Right cardiac atrium (tissue), 5 donors: ENCODE measurements at places on chromosomes 5 and 9.

- DNase-seq: no peak
These were observed 406.3 kb downstream of the DMRT2 start for GRCh38 chr9:1456301-1457024.

- DNase-seq: no peak
These were observed 48.9 kb upstream of the CPEB4 start for GRCh38 chr5:173839117-173839713.

DNA sequence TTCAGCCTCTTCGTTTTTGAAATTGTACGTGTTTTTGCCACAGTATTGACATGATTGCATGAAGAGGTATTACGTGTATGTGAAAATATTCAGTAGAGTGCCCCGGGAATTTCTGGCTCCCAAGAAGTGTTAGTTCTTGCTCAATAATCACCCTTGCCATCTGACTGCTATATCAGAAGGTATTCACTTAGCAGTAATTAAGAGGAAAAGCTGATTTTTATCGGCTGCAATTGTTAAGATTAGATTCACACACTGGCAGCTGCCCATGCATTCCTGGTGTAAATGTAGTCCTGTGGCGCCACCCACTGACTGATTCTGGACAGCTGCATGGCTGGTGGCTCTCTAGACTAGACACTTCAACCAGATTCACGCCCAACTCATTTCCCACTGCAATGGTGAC is 440.1 kb upstream of the ADAMTS16 start:
- peak; percentile 58 for DNase-seq

DNA sequence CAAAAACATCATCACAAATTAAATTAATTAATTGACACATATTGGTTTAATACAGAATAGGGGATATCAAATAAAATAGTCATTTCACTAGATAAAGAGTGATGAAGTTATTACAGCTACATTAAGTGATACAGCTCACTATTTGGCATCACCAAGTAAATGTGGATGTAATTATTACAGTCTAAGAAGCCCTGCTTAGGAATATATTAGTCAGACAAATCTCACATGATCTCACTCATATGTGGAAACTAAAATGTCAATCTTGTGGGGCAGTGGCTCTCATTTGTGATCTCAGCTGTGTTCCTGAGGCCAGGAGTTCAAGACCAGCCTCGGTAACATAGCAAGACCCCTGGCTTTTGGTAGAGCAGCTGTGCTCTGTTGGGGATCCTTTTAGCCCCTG is 233.4 kb upstream of the RGMB start:
- DNase-seq: no peak

GRCh38 chr5:39662945-39663344 is 238.2 kb upstream of the DAB2 start:
- DNase-seq: no peak

DNA sequence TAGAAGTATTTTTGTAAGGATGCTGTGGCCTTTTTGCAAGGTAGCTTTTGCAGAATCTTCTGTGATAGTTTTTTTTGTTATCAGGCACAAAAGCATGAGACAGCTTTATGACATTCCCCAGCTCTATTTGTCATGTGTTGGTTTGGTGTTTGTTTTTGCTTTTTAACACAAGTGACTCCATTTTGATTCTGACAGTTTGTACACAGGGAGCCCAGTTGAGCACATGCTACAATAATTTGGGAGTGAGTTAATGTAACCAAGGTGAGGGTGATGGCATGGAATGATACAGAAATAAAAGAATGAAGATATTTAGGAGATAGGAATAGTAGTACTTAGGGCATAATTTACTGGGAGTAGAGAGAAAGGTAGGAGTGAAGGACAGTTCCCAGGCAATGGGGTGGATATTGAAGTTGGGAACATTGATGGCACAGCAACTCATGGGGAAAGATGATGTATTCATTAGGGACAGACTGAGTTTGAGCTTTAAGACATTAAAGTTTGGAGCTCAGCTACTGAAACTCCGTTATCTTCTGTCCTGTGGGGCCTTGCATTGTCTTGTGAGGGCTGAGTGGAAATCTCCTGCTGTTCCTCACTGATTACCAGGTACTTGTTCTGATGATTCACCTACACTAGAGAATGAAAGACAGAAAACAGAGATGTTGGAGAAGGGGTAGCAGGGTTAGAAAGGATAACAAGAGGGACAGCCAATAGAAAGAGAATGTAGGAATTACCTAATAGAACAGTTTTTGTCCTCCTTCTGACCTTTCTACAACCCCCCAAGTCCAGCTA is 88.3 kb upstream of the CCDC112 start:
- no peak for DNase-seq

- no peak for DNase-seq
These were observed 165.1 kb downstream of the PLK2 start for GRCh38 chr5:58294598-58295305.

DNA sequence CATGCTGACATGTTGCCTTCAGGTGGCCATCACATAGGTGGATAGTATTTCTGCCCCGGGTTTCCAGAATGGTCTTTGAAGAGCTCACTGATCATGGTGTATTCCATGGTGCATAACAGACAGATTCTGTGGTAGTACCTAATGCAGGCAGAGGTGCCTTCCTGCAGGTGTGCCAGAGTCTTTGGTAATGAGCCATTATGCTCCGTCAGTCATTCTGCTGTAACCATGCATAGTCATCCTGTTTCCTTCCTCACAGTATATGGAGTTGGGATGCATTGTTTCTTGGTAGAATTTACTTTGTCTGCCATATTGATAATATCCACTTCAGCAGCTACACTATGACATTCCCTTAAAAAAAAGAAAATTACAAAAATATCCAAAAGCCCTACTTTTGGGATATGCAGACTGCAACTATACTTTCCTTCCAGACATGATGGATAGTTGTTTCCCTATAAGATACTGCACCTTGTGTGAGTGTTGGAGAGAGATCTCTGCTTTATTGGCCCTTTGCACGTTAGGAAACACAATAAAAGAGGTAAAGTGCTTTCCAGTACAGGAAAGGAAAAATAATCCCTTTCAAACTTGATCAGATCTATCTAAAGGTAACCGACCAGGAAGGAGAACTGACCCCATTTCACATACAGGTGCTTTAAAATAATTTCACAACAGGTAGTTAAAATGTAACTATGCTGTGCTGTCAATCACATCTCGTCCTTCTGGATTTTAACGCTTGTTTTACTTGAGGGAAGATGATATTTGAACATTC is 537.5 kb upstream of the WWC1 start:
- no peak for DNase-seq
